ENCODE measurements at places on chromosomes 4 and X.

- DNase-seq = no peak
Observed at GRCh38 chr4:182679533-182679932, 237.7 kb downstream of the DCTD start.

DNA sequence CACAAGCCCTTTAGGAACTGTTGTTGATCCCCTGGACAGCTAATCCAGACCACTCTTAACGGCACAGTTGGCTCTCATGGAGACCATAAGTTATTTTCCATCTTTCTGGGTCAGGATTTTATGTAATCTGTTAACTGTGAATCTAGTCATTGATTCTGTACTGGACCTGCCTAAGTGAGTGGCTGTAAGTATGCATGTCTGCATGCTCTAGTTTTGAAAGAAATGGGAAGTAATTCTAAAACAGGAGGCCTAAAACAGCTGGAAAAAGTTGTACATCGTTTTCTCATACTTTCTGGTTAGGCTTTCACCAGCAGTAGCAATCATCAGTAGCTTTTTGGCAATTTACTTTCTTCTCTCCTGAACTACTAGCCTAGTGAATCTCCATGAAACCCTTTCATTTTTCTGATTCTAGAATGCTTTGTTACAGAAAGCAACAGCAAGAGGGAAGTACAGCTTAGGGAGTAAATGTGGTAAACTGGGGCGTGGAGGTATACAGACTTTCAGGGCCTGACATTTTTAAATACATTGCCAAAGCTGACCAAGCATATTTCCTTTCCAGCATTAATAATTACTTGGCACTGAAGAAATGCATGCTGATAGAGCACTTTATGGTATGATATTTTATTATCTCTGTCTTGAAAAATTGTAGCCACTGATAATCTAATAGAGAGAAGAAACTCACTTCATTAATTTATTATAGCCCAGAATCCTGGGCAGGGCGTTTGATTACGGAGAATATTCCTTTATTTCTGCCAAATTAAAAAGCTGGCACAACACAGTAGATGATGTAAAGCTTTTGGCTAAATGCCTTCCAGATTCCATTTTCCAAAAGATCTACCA is 202.7 kb downstream of the BANK1 start:
- DNase-seq = no peak

GRCh38 chr4:182190306-182190705 is 52.9 kb upstream of the TENM3 start:
- DNase-seq = no peak

DNA sequence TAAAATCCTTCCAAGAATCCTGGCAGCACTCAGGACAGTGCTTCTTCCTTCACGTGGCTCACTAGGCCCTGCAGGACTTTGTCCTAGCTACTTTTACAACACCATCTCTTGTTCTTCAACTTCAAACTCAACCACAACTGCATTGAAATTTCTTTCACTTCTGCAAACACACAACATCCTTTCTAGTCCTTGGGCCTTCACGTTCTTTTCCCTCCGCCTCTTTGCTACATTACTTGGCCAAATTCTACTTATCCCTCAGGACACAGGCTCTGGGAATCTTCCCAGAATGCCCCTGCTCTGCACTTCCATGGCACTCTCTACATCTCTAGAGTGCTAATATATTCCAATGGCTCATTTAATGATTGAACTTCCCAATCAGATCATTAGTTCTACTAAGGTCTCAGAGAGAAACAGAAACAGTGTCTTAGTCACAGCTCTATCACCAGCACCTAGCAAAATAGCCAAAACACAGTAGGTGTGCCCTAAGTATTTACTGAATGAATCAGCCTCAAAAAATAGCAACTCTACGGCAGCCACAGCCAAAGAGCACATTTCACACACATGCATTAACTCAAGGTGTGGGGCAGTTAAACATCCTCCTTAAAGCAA is 73.3 kb downstream of the MANBA start:
- DNase-seq = peak; percentile 43

GRCh38 chr4:130738233-130738632 is 1642.3 kb downstream of the C4orf33 start:
- DNase-seq = no peak

DNA sequence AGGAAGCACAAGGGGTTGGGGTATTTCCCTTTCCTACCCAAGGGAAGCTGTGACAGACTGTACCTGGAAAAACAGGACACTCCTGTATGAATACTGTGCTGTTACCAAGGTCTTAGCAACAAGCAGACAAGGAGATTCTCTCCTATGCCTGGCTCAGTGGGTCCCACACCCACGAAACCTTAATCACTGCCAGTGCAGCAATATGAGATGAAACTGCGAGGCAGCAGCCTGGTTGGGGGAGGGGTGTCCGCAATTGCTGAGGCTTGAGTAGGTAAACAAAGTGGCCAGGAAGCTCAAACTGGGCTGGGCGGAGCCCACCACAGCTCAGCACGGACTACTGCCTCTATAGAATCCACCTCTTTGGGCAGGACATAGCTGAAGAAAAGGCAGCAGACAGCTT is 197.7 kb downstream of the INPP4B start:
- DNase-seq = no peak

DNA sequence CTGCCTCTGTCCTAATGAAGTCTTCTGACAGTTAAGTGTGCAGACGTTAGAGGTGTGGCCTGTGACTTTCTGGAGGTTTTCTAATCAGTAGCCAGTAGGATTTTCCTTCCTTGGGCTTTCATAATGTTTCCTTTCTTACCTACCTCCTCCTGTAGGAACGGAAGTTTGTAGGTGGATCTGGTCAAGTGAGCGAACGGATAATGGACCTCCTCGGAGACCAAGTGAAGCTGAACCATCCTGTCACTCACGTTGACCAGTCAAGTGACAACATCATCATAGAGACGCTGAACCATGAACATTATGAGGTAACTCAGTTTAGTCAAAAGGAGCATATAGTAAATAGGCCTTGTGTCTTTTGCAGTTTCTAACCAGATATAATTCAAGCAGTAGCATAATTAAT is 75.0 kb downstream of the MAOA start:
- no peak for DNase-seq

DNA sequence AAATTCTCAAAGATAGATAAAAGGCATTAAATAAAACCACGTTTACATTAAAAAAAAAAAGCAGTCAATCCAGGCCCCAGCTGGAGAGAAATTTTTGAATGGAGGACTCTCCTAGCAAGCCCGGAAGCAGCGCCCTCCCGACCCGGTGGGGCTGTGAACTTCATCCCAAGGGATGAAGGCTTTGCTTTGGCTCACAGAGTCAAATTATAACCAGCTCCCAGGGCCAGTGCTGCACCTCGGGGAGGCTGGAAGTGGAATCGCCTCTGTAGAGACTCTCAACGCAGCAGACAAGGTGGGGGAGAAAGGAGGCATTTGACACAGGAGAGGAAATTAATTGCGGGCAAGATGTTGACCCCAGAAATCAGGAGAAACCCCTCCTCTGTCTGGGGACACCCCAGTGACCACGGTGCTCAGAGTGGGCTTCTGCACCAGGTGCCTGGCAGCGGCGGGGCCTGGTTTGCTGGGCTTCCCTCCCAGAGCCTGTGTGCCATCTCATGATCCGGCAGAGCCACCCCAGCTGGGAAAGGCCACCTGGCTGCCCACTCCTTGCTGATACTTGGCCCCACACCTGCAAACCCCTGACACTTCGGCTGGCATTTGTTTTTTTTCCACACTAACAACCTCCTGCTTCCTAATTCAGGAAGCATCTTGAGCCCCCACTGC is 71.7 kb downstream of the ABLIM2 start:
- DNase-seq = no peak

GRCh38 chrX:19563327-19563726 is 48.0 kb upstream of the MAP3K15 start:
- no peak for DNase-seq

GRCh38 chrX:9577555-9577954 is 112.7 kb downstream of the TBL1X start:
- no peak for DNase-seq

GRCh38 chr4:102858828-102859464 is 9.8 kb upstream of the CISD2 start:
- DNase-seq = no peak

DNA sequence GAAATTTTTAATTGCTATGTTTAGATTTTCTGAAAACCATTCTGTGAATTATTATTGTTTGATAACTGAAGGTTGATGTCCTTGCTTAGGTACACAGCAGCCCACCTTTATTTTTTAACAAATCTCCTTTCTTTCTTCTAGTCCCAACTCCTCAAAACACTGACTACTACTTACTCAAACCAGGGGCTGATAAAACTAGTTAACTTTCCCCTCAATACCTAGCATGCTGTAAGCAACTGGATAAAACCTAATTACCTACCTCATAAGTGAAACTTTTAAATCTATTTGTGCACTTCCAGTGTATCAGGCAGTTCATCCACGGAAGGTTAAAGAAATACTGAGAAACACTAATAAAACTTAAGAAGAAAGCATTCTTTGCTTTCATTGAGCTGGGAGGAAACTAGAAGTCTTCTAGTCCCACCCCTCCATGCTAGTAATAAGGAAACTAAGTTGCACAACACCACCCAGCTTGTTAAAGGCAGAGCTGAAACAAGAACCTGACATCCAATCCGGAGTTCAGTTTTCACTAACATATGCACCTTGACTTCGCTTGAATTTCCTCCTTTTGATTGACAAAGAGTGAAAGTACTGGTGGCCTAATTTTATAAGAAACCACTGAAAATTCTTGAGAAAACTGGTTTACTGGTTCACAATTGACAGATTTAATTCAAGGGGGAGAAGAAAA is 180.2 kb upstream of the TET2 start:
- DNase-seq = no peak

DNA sequence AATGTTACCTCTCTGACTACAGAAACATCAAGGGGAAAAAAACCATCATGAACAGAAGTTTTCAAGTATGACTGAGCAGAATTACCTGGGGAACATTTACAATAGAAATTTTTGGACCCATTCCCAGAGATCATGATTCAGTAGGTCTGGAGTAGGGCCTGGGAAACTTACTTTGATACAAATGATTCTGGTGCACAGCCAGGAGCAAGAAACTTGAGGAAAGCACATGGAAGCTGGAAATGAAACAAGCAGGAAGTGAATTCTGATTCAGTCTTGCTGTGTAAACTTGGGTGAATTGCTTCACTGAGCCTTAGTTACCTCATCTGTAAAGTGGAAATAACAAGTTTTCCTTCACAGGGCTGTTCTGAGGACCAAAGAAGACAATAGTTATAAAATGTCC is 192.5 kb upstream of the TAPT1 start:
- no peak for DNase-seq

DNA sequence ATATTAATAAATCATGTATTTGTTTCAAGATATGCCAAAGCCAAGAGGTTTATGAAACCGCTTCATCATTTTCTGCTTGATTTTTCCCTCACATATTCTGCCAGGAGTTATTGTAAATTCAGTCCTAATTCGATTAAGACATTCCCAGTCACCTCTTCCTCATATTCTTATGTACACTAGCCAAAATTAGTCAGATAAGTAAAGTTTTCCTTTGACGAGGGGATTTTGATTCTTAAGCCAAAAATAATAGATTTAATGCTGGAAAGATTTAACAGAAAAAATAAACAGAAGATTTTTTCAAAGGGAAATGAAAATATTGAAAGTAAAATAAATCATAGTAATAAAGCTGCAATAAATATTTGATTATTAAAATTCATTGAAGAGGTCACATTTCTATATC is 51.0 kb upstream of the VEGFC start:
- DNase-seq = no peak

GRCh38 chr4:89298155-89298554 is 9.4 kb downstream of the GPRIN3 start:
- DNase-seq = no peak

DNA sequence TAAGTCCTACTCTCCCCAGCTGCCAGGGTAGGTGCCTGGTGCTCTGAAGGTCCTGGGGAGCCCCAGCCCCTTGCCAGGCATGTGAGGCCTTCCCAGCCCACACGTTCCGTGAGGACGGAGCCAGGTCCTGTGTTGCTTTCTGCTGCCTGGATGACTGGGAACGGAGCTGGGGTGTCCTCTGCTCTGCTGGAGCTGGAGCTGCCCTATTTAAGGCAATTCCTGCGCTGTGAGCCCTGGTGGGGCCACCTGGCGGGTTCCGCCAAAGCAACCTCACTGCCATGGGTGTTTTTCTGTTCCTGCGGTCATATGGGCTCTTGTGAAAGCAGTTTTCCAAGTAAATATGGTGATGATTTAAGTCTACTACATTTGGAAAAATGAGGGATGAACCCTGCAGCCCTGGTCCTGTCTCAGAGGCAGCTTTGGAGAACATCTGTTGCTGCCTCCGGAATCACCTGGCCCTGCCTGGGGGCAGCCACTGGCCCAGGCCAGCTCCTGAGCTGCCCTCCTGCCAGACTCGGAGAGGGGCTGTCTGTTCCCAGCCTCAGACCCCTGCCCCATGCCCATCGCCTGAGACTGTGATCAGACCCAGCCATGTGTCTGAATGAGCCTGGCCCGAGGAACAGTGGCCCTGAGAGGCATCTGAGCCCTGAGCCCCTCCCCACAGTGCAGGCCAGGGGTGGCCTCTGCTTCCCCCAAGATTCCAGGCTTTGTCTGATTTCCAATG is 33.2 kb downstream of the FGFRL1 start:
- DNase-seq = no peak

- DNase-seq = peak; percentile 30
Observed at GRCh38 chrX:153818571-153819383, 11.6 kb downstream of the PDZD4 start.

DNA sequence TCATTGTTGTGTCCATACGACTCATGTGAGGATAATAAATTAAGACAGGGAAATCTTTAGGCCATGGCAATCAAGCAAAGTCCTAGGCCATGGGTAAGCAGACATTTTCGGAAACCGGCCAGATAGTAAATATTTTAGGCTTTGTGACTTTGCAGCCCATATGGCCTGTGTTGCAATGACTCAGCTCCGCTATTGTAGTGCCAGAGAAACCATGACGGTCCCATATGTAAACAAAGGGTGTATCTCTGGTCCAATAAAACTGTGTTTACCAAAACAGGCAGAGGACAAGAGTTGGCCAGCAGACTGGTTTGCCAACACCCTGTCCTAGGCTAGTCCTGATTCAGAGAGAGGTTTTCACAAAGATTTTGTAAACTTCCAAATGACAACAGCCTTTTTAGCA is 5.0 kb downstream of the FAM114A1 start:
- peak; percentile 89 for DNase-seq

DNA sequence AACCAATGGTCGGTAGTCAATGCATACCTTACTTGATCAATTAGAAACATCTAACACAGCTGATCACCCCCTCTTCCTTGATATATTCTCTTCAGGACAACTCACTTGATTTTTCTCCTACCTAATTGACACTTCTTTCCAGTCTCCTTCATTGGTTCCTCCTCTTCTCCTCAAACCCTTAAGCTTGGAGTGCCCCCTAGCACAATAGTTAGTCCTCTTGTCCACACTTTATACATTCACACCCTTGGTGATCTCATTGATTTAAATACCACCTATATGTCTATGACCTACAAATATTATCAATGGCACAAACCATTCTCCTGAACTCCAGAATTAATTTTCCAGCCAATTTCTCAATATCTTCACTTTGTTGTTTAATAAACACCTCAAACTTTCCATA is 724.0 kb downstream of the ADGRL3 start:
- DNase-seq = no peak

DNA sequence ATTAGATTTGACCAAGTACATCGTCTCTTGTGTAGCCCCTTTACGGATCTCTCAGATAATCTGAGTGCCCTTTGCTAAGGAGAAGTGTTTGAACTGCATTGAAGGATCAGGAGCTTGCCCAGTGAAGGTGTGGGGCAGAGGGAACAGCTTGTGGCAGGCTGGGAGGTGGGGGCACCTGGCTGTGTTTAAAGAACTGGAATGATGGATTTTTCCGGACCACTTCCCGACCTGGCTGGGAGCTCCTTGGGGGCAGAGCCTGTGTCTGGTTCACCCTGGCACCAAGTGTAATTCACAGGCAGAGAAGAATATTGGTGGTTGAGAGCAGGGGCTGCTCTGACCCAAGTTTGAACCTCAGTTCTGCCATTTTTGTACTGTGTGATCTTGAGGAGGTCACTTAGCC is 18.5 kb downstream of the TBC1D14 start:
- no peak for DNase-seq

Data from mesenchymal stem cell (in vitro differentiated cells and primary cell).